ENCODE measurements at places on chromosomes 5 and 9.

DNA sequence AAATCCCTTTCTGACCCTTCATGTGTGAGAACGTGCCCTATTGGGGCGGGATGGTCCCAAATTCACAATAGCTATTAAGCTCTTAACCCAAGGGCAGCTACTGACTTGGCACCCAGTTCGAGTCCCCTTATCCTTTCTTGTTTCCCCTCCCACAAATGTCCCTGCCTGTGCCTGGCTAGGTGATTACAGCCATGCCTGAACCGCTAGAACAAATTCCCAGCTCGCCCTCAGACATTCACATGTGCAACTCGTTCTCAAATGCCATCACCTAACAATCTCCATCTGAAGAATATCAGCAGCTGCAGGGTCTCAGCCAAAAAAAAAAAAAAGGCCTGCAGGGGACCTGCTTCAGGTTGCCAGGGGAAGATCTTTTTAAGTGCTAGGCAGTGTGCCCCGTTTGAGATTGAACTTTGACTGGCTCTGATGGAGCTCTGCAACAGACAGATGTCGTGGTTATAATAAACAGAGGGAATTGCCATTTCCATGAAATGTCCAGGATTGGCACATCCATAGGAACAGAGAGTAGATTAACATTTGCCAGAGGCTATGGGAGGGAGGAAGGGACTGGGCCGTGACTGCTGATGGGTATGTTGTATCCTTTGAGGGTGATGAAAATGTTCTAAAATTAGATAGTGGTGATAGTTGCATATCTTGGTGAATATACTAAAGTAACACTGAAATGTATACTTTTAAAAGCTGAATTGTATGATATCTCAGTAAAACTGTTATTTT, 347.2 kb upstream of the WWC1 start:
- no peak for DNase-seq

DNA sequence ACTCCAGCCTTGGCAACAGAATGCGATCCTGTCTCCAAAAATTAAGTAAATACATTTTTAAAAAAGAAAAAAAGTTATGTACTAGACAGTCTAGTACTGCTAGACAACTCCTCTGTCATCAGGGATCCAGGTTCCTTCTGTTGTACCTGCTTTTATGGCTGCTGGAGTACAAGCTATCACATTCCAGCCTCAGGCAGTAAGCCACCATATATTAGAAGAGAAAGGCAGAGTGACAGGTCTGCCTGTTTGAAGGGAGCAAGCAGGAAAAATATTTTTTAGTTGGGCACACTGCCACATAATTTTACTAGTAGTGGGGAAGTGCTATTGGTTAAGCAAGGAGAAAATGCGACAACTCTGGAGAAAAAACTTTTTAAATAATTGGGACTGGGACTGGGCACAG, 10.9 kb downstream of the RPS6 start:
- DNase-seq: no peak

DNA sequence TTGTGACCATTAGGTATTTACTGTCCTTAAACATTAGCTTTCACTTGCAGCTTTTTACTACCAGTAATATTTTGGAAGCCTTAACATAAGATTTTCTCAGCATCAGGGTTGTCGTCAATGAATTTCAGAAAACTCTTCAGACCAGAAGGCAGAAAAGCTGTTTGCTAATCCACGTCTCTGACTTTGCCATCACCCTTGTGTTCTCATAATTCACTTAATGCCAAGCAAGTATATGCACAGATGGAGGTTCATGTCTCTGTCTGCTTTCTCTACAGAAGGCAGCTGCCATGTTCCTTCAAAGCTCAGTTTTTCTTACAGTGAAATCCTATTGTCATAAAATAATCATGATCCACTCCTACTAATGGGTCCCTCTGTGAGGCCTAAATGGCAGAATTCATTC, 37.7 kb upstream of the LRRC19 start:
- no peak for DNase-seq

DNA sequence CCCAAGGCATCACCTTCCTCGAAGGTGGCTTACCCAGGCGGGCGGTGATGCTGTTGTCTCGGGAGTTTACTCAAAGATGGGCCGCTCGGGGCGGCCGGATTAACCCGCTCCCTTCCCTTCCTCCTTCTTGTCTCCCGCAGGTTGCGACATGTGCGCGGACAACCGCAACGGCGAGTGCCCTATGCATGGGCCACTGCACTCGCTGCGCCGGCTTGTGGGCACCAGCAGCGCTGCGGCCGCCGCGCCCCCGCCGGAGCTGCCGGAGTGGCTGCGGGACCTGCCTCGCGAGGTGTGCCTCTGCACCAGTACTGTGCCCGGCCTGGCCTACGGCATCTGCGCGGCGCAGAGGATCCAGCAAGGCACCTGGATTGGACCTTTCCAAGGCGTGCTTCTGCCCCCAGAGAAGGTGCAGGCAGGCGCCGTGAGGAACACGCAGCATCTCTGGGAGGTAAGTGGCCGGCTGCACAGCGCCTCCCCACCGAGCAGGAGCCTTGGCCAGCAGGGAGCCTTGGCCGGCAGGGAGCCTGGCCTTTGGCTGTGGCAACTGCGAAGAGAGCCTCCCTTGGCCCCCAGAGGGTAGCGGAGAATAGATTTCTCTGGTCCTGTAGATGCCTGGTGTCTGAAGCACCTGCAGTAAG, 10.6 kb downstream of the PRDM6 start:
- DNase-seq: no peak

- no peak for DNase-seq
Measured at GRCh38 chr9:114451707-114452031, 53.6 kb downstream of the WHRN start.

- DNase-seq: peak; percentile 58
Measured at GRCh38 chr5:87300744-87301143, 33.1 kb downstream of the RASA1 start.

- DNase-seq: no peak
Measured at GRCh38 chr5:92907938-92908606, 672.9 kb downstream of the NR2F1-AS1 start.

GRCh38 chr5:69090158-69090557, 3.7 kb upstream of the SLC30A5 start:
- DNase-seq: no peak

DNA sequence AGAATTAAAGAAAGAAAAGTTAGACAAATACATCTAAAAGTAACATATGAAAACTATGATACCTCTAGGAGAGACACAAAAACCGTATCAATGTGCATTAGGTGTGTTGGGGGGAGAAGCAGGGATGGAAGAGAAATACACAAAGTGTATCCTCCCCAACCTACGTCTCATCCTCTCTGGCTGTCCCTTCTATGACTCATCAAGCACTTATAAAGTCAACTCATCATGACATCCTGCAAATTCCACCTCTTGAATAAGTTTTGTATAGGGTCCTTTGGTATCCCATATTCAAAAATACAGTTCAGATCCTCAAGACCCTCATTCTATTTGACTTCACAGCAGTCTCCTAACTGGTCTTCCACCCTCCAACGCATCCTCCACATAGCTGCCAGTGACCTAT, 917.6 kb upstream of the DMAC1 start:
- no peak for DNase-seq

DNA sequence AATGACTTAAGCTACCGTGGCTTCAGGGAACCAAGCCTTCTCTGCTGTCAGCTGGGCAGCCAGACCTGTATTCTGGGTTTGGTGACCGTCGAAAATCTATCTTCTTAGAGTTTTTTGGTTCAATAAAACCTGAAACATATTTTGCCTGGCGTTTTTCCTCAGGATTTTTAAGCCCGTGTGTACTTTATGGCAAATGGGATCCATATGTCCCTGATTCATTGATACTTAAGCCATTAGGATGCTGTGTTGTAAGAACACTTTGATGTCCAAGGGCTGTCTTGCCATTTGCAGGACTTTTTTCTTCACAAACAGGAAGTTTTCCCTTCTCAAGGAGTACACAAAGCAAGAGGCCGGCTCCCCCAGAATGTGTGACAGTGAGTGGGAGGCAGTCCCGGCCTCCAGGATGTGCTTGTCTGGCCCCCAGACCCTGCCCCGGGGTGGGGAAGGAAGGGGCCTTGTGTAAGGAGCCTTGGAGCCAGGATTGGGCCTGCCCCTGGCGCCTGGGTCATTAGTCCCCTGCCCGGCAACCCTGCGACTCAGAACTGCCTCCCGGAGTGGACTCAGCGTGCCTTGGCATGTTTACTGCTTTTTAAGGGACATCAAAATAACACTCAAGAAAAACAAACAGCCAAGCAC, 83.4 kb upstream of the SMIM23 start:
- DNase-seq: no peak

DNA sequence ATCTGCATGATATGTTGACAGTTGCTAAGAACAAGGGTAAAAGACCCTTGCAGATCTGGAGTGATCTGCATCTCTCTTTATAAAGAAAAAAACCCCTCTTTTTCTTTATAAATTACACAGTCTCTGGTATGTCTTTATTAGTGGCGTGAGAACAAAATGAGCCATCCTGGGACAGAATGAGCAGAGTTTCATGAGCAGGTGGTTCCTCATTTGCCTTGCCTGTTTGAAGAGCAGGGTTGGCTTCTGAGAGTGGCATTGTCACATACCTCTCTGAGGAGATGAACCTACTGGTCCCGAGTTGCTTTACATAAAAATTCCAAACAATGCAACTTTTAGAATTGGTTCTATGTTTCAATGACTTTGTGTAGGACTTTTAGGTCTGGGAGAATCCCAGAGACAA, 94.3 kb downstream of the INSYN2B start:
- no peak for DNase-seq

GRCh38 chr5:96432216-96433065, 607 bp downstream of the PCSK1 start:
- DNase-seq: no peak

DNA sequence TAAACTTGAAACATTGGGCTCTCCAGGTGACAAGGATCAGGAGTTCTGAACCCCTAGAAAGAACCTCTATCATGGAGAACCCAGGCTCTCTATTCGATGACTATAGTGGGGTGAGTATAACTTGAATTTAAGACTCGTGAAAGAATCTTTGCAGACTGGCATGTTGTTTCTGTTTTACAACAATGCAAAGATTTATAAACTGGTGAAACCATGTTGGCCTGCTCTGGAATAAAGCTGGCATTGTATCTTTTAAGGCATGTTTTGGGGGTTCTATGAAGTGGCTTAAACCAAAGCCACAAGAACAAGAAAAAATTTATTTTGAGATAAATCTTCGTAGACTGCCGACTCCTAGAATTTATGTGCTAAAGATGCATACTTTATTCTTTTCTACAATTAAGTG, 9.8 kb upstream of the GDNF start:
- no peak for DNase-seq

GRCh38 chr5:28208356-28208755, 1170.0 kb upstream of the CDH9 start:
- DNase-seq: no peak

DNA sequence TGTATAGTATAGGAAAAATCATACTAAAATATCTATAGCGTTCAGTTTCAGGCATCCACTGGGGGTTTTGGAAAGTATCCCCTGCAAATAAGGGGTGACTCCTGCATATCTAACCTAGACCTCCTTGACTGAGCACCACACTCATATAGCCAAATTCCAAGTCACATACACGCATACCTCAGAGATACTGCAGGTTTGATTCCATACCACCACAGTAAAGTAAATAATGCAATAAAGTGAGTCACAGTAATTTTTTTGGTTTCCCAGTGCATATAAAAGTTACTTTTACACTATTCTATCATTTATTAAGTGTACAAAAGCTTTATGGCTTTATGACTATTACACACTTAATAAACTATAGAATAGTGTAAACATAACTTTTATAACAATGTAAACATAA, 151.3 kb downstream of the CCDC192 start:
- DNase-seq: no peak

DNA sequence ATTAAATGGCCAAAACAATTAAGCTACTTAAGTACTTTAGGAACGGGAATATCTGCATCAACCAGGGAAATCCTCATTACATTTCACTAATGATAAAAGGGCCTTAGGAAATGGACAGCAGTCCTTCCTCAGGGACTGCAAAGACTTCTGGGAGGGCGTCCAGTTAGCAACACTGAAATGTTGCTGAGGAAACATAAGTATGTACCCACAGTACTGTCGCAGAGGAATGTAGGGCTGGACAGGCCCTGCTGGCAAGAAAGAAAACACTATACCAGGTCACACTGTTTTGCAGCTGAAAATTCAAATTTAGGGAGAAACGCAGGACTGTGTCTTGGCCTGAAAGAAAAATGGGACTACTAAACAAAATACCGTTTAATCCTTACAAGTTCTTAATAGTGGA, 1.3 kb downstream of the C5orf15 start:
- DNase-seq: no peak

GRCh38 chr5:165497707-165498106, 1992.3 kb downstream of the MAT2B start:
- DNase-seq: no peak

DNA sequence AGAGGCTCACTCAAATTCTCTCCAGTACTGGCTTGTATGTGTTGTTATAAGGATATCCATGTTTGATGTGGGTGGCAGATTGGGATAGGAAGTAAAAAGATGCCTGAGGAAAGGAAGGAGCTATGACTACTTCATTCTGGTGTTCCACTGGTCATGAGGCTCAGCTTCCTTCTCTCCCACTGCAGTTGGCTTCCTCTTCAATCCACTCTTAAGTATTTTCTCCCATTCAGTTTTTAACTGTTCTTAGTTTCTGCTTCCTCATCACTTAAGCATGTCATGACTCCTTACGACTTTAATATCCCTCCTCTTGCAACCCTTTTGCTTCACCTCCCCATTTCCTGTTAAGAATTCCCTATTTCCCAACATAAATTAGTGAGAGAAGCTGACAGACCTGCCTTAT, 81.1 kb downstream of the PJA2 start:
- DNase-seq: no peak

- DNase-seq: no peak
Measured at GRCh38 chr9:16552252-16552651, 318.2 kb downstream of the BNC2 start.

- DNase-seq: no peak
Measured at GRCh38 chr9:119078015-119078414, 291.2 kb downstream of the BRINP1 start.

DNA sequence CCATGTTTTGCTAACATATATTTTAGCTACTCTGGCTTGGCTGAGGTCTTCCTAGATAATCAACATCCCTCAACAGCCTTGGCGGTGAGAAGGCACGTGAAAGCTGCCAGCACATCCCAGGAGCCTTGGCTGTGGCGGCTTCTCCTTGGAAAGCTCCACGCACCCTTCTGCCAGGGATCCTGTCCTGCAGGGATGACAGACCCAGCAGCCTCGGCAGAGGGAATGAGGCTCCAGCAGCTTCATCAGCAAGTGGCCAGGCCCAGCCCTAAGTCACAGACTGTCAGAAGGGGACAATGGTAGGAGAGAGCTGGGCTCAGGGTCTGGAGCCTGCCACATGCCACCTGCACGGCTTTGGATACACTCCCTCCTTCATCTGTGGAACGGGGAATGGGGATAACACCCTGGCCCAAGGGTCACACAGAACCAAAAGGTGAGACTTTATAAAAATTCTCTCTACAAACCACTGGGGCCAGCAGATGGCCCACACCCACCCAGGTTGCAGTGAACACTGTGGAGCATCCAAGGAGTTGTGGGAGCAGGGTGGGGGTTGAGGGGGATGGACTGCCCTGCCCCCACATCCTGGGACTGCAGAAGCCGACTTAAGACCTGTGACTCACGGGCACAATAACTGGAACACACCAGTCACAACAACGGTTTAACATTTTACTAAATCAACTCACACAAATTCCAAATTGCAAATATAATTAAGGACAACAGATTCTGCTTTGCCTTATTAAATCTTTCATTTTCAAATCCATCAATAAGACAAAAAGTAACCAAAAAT, 65.1 kb downstream of the MACROH2A1 start:
- DNase-seq: no peak
